ENCODE measurements at places on chromosomes 7 and 10. TPM values are rescaled to one million over a fixed set of nuclear protein-coding genes. Genes with fewer than 3 reads are reported as not detected.
A peak's percentile ranks its signal among the peaks of the same experiment; 100 is the strongest.

- no peak overlapping the region for H3K27ac ChIP-seq
- no peak overlapping the region for H3K4me3 ChIP-seq
- no peak for DNase-seq
Observed at GRCh38 chr10:1809139-1809741, 71.9 kb upstream of the ADARB2 start.

DNA sequence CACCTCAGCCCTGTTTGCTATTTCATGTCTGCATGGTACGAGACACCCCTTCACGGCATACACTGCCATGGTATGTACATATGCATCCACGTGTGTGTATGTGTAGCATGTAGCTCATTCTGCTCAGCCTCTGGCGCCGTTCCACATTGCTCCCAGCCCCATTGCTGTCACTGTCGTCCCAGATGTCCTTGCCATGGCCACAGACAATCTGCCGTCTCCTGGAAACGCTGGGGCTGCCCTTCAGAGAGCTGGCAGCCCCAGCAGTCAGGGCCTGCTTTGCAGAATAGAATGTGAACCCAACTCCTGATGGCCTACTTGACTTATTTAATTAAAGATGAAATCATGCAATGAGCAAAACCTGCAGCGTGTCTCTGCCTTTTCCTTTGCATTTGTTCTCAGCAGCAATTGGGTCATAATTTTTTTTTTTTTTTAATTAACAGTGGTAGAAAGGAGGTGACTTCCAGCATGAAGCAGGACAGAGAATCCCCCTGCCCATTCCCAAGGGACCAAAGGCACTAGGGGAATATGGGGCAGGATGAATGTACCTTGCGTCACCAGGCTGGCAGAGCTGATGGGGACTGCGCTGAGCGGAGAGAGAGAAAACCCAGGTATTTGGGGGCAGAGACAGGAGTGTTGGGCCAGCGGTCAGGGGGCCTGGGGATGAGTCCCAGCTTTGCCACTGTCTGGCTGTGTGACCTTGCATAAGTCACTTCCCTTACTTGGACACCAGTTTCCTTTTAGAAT lies 49.2 kb downstream of the CHST3 start:
- H3K36me3 ChIP-seq: no peaks in the 10 kb centered on the region
- H3K27me3 ChIP-seq: no peaks in the 10 kb centered on the region
- peaks cover 15% of the 10 kb centered on the region for H3K4me1 ChIP-seq
- no peak for DNase-seq

DNA sequence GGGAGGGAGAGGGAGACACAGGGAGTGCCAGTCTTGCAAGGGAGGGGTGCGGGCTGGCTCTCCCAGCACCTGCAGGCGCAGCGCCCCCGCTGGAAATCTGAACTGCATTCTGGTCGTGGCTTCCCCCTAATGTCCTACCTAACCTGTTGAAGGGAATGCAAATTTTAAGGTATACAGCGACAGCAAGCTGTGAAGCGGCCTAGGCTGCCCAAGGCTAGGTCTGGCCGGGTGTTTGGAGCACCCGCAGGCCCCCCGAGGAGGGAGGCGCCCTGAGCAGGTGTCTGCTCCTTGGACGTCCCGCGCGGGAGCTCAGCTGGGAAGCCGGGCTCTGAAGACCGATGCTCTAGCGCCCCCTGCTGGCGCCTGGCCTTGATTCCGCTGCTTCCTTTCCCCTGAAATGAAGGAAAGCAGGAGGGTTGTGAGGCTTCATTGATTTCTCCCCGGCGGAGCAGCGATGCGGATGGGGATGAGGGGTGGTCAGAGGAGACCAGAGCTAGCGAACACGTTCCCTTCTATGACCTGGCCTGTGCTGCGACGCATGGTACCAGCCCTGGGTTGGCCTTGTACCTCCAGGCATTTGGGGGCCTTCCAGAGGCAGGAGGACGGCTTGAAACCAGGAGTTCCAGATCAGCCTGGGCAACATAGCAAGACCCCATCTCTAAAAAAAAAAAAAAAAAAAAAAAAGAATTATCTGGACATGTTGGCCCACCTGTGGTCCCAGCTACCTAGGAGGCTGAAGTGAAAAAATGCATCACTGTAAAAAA lies 601.3 kb downstream of the GALNT17 start:
- no peaks in the 10 kb centered on the region for H3K36me3 ChIP-seq
- DNase-seq: peak; percentile 76
- no peaks in the 10 kb centered on the region for H3K27me3 ChIP-seq
- no peaks in the 10 kb centered on the region for H3K4me1 ChIP-seq
- H3K27ac ChIP-seq: no peak overlapping the region

GRCh38 chr7:128378637-128379036 lies 17.1 kb upstream of the PRRT4 start:
- H3K36me3 ChIP-seq: no peaks in the 10 kb centered on the region
- H3K27me3 ChIP-seq: no peaks in the 10 kb centered on the region
- H3K4me1 ChIP-seq: no peaks in the 10 kb centered on the region
- no peak for DNase-seq
- H3K4me3 ChIP-seq: no peak overlapping the region

DNA sequence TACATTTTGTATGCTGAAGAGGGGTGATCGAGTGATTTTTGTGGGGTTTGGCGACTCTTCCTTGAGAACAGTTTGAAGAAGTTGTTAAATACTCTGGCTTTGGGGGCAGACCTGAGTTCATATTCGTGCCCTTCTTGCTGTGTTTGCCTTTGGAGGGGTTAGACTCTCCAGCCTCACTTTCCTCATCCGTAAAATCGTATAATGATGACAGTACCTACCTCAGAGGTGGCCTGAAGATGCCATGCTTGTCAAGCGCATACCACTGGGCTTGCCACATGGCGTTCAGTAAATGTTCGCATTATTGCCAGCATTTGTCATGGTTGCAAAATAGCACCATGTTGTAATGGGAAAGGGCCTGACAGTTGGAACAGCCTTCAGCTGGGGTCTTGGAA lies 1.3 kb downstream of the STK17A start:
- no peaks in the 10 kb centered on the region for H3K36me3 ChIP-seq
- DNase-seq: peak; percentile 63
- H3K4me1 ChIP-seq: peaks cover 35% of the 10 kb centered on the region
- H3K27me3 ChIP-seq: peaks cover 5% of the 10 kb centered on the region
- peak overlapping the region; percentile 89 for H3K4me3 ChIP-seq

GRCh38 chr10:76778914-76779795 lies 858.5 kb downstream of the KCNMA1 start:
- peak; percentile 24 for DNase-seq
- no peak overlapping the region for H3K4me3 ChIP-seq
- H3K27ac ChIP-seq: no peak overlapping the region
- H3K36me3 ChIP-seq: no peaks in the 10 kb centered on the region

DNA sequence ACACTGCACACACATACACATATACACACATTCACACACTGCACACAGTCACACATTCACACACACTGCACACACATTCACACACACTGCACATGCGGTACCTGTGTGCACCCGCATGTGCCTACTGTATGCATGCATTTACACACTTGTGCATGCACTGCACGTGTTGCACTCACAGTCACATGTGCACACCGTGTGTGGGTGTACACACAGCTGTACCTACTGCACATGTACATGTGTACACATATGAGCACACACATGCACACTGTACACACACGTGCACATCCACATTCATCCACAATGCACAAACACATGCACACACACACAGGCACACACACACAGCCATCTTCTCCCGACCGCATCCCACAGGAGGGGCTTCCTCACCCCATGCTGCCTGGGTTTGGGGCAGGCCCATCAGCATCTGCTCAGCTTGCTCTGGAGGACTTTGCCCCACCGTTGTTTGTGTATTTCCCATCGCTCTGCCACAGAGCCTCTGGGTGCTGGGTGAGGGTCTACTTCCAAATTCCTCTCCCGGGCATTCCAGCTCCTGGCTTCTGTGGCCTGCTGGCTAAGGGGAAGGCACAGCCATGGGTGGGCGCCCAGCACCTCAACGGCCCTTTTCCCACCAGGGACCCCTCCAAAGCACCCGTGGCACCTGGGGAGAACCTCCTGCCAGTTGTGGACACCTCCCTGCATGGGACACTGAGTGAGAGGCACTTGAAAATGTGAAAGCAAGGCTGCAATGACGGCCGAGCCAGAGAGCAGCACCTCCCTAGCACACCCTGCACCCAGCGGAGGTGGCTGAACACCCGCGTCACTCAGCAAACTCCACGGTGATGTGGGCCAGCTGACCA lies 324.3 kb downstream of the PTPRN2 start:
- no peaks in the 10 kb centered on the region for H3K36me3 ChIP-seq
- no peaks in the 10 kb centered on the region for H3K4me1 ChIP-seq
- no peak for DNase-seq

GRCh38 chr7:116897661-116898060 lies 35.3 kb downstream of the CAPZA2 start:
- no peak for DNase-seq
- no peak overlapping the region for H3K4me3 ChIP-seq
- no peaks in the 10 kb centered on the region for H3K27me3 ChIP-seq
- no peak overlapping the region for H3K27ac ChIP-seq
- H3K36me3 ChIP-seq: peaks cover 32% of the 10 kb centered on the region

GRCh38 chr10:10946801-10947200 lies 70.9 kb upstream of the CELF2 start:
- H3K4me3 ChIP-seq: no peak overlapping the region
- no peak for DNase-seq
- no peaks in the 10 kb centered on the region for H3K27me3 ChIP-seq
- no peak overlapping the region for H3K27ac ChIP-seq
- no peaks in the 10 kb centered on the region for H3K36me3 ChIP-seq

Gene NEURL1
- 0.52 TPM for total RNA-seq

Gene CFAP70
- total RNA-seq: 0.06 TPM
